ENCODE measurements at places on chromosomes 1 and 21.

GRCh38 chr1:50651476-50652263 is 228.4 kb upstream of the DMRTA2 start:
- no peak for DNase-seq

DNA sequence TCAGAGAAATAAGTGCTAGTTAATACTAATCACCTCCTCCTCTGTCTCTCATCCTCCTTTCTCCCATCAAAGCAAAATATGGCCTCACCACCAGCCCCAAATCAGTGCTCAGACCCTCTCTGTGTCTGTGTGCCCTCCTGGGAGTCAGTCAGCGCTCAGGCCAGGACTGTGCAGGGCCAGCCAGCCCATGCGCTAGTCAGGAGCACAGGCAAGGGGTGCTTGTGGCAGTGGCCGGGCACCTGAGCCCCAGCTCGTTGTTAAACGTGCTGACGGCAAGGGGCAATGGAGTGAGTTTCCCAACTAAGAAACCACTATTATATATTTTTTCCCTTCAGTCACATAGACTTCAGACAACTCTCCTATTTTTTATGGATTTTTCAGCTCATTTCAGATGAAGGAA is 19.2 kb upstream of the PGD start:
- DNase-seq, result no peak

DNA sequence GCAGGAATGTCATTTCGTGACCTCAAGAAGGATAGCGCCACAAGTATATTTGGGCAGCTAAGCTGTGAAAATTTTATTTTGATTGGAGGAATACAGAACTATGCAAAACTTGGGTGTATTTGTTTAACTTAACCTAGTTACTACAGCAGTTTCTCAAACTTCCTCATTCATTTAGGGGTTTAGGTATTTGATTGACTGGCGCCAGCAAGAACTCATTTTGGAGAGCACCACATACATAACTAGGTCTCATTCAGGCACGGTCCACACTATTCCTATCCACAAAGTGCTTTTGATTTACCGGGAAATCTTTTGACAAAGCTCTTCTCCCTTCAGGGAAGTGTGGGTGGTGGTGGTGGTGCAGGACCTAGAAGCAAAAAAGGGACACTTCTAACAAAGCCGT is 155.1 kb upstream of the NRIP1 start:
- DNase-seq, result no peak

DNA sequence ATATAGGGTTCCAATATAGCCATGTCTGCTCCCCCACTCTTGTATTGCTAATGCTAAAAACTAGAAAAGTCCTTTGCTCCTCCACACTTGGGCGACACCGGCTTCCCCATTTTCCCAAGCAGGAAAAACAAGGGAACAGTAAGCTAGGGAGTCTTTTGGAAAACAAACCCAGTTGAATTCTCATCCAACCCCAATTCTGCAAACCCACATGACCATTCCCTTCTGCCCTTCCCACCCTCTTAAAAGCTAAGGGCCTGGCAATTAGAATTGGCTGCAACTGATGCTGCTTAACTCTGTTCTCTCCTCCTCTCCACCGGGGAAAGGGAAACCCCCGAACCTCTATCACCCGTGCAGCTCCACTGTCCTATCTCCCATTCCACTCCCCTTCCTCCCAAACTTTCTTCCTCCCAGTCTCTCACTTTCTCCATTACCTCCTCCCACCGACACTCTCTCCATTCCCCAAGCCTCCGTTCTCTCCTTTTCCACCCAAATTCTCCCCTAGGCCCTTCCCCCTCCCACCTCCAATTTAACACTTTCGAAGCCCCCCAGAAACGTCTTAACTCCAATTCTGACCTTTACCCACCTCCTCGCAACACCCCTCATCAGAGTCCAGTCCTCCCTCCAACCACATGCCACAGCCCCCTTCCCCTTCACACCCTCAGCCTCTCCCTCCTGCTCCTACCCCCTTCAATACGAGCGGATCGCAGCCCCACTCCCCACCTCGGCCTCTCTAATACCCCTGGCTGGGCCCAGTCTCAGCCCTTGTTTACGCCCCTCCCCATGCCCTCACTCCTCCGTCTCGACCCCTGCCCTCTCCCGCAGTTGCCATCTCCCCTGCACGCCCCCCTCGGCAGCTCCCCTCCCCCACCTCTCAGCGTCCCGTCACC is 701 bp downstream of the DEDD start:
- no peak for DNase-seq

GRCh38 chr1:156388174-156389137 is 19.4 kb downstream of the RHBG start:
- no peak for DNase-seq

DNA sequence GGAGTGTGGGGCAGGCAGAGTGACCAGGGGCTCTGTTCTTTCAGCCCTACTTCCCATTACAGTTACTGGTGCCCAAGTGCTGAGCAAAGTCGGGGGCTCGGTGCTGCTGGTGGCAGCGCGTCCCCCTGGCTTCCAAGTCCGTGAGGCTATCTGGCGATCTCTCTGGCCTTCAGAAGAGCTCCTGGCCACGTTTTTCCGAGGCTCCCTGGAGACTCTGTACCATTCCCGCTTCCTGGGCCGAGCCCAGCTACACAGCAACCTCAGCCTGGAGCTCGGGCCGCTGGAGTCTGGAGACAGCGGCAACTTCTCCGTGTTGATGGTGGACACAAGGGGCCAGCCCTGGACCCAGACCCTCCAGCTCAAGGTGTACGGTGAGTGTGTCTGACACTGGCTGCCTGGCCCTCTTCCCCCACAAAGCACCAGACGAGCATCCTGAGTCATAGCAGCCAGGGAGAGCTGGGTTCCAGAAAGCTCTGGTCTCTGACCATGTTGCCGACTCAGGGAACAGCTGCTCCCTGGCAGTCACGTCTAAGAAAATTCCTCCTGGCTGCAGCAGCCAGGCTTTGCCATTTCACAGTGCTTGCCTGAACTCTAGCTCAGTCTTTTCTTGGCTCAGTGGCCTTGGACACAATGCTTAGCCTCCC is 3.3 kb downstream of the SLAMF8 start:
- DNase-seq, result no peak

DNA sequence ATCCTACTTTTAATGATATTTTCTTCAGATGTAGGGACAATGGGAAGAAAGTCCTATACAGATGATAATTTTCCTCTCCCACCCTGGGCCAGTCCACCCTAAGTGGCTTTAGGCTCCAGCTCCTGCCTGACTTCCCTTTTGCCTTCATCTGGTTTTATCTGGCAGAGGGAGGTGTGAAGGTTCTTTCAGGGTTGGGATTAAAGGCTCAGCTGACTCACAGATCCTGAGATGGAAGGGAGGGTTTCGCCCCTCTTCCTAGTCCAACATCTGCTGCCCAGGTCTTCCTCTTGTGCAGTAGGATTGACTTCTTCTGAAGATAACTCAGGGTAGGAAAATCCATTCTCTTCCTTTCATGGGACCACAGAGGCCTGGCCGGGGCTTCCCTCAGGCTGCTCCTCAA is 362.4 kb upstream of the KAZN start:
- no peak for DNase-seq

GRCh38 chr1:159443066-159443750 is 3.7 kb downstream of the OR10J1 start:
- DNase-seq, result no peak

DNA sequence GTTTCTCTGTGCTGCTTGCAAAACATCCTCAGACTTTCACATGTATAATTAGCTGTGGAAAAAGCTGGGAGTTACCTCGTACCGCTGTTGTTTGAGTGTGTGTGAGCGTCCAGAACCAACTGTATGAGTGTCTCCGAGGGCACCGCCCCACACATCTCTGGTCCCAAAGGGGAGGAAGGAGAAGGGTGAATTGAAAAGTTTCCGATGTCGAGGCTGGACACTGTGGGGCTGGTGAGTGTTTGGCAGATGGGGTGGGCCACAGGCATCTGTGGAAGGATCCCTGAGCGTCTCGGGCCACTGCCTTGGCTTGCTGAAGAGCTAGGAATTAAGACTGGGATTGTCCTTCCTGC is 1.2 kb downstream of the ATP2B4 start:
- DNase-seq, result no peak

GRCh38 chr1:172449585-172450523 is 6.0 kb upstream of the PIGC start:
- DNase-seq, result no peak

DNA sequence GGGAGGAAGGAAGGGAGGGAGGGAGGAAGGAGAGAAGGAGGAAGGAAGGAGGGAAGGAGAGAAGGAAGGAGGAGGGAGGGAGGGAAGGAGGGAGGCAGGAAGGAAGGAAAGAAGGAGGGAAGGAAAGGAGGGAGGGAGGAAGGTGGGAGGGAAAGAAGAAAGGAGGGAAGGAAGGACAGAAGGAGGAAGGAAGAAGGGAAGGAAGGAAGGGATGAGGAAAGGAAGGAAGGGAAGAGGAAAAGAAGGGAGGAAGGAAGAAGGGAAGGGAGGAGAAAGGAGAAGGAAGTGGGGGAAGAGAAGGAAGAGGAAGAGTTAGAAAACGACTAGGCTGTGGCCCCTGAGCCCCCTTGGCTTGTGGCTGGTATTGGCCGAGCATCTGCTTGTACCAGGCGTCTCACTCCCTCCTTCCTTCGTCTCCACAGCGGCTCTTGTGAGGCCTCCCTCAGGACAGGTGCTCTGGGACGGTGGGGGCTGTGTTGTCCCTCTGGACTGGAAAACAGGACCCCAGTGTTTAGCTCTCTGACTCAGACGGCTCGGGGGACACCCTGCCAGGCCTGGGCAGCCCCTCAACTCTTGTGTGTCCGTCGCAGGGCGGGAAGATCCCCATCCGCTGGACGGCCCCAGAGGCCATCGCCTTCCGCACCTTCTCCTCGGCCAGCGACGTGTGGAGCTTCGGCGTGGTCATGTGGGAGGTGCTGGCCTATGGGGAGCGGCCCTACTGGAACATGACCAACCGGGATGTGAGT is 36.2 kb upstream of the C1QA start:
- no peak for DNase-seq

- DNase-seq, result no peak
These were observed 35.3 kb downstream of the PACC1 start for GRCh38 chr1:212379366-212379765.

GRCh38 chr1:15459771-15460707 is 3.5 kb downstream of the CELA2A start:
- DNase-seq, result no peak

GRCh38 chr1:64758233-64758632 is 13.4 kb downstream of the RAVER2 start:
- DNase-seq, result no peak

- DNase-seq, result no peak
These were observed at the start of gene OLIG1 for GRCh38 chr21:33069994-33070743. TSS of gene OLIG1 (plus strand) at chr21:33070141. CDS start at chr21:33070247, 106 bp downstream.

GRCh38 chr1:117846674-117847425 is 82.6 kb downstream of the GDAP2 start:
- no peak for DNase-seq

- no peak for DNase-seq
These were observed 3.6 kb downstream of the PEA15 start for GRCh38 chr1:160208557-160209320.

- DNase-seq, result no peak
These were observed 226.9 kb upstream of the TMPRSS15 start for GRCh38 chr21:18630446-18630845.

- DNase-seq, result no peak
These were observed 30.1 kb upstream of the DPT start for GRCh38 chr1:168759077-168759476.

DNA sequence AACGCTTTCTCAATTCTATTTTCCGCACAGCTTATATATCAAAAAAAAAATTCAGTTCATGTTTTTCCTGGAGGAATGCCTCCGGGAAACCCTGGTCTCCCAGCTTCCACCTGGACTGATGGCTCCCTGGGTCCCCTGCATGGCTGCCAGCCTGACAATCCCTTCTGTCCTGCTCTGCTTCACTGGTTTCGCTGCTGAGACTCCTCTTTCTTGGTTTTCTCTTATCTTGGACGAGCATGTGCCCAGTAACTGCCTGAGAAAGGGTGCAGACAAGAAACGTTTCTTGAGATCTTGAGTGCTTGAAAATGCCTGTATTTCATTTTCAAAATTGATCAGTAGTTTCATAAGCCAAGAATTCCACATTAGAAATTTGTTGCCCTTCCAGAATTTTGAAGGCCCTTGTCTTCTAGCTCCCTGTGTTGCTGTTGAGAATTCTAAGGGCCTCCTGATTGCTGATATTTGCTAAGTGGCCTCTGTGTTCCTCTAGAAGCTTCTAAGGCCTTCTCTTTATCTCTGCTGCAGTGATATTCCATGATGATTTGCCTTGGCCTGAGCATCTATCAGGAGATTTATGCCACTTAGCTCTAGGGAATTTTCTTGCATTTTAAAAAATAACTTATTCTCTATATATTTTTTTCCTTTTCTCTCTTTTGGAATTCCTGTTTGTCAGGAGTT is 44.7 kb downstream of the ETS2 start:
- no peak for DNase-seq

DNA sequence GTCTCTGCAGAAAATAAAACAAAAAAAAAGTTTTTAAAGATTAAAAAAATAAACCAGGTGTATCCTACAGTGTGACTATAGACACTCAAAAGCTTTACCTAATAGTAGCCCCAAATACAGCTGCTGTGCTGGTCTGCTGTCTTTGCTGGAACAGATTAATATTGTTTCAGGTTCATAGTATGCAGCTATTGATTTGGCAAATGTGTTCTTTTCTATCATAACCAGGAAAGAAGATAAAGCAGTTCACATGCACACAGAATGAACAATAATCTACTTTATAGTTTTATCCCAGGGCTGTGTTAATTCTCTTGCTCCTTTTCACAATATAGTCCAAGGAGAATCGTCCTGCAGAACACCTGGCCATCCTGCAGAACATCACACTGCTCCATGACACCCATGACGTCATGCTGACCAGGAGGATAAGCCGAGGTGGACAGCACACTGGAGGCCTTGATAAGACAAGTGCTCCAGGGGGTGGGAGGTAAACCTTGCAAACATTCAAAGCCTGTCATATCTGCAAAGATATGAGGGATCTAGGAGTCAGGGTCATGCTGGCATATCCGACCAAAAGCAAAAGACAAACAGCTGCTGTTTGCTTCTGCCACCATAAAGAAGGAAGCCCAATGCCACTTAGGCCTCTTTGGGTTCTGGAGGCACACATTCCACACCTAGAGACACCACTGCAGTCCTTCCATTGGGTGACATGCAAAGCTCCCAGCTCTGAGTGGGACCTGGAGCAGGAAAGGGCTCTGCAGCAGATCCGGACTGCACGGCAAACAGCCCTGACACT is 86.1 kb upstream of the SLC2A1 start:
- DNase-seq, result no peak

- DNase-seq, result no peak
These were observed 69.3 kb downstream of the SLC25A24 start for GRCh38 chr1:108130794-108131193.

- DNase-seq, result no peak
These were observed 94.3 kb downstream of the PSMG1 start for GRCh38 chr21:39088831-39089380.

DNA sequence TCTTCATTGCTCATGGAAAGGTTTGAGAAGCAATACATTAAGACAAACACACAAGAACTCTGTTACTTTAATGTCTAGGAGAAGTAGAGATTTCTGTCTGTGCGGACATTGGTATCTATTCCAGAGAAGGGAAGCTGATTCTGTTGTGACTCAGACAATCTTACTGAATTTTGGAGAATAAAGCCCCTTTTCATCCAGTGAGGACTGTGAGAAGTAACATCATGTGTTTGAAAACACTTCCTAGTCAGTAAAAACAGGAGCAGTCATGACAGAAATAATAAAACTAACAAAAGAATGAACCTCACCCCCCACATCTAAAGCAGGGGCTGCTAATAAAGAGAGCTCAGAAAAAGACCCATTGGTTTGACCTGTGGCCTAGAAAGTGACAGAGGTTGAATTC is 46.6 kb downstream of the NEK7 start:
- DNase-seq, result no peak

- DNase-seq, result no peak
These were observed 287.5 kb upstream of the DAB1 start for GRCh38 chr1:57711326-57711725.
